ENCODE measurements at places on chromosomes 6 and 20.

GRCh38 chr6:160362556-160362955 lies 14.4 kb downstream of the SLC22A3 start:
- DNase-seq: no peak

DNA sequence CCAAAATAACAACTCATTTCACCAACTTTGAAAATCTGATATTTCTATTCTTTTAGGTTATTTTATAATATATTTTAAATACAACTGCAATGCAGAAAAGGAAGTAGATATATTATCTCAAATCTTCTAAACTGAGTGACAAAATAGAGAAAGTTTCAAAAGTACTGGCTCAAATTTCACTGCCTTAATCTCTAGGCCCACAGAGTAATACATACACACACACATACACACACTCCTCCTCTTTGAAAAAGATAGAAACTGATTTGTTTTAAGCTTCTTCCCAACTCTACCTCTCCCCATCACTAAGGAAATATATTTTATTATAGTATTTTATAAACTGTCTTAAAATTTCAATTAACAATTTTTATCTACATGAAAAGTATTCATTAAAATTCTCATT lies 36.2 kb downstream of the ARHGAP18 start:
- DNase-seq: no peak

DNA sequence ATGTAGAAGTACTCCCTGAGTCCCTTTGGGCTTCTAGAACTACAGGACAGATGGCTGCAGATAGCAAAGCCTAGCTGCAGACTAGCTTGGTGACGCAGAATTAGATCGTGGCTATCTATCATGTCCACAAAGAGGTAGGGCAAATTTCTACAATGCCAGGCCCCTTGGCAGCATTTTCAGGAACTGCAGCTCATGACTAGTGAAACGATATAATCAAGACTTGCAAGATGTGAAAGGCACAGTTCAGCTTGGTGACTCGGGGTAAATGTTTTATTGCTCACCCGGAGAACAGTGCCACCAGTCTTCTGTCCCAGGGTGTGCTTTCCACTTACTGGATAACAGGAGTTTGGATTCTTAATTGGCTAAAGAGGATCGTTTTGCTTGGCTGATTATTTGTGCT lies 108.7 kb upstream of the LY86 start:
- DNase-seq: no peak

DNA sequence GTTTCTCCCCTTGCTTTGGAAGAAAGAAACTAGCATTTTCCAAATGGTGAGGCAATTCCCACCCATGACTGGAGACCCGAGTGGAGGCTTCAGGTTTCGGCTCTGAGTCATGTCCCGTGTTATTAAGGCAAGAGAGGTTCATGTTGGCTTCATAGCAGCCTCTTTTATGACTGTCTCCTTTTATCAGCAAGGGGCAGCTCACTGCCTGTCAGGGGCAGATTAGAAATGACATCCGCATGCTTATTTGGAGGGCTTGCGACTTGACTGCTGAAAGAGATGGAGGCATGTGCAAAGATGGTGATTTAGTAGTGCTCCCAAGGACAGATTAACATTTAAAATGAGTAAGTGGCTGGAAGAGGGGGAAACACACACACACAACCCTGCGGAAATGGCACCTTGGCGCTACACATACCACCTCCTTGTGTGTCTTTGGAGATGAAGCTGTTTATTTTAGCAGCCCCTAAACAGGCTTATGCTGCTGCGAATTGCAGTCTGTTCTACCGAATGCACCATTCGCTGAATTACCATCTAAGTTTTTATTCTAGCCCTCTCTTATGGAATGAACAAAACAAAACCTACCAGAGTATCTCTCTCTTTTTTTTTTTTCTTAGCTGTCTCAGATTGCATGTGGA lies 52.1 kb upstream of the VSTM2L start:
- no peak for DNase-seq

GRCh38 chr20:57844626-57845596 lies 135.1 kb upstream of the PMEPA1 start:
- no peak for DNase-seq

DNA sequence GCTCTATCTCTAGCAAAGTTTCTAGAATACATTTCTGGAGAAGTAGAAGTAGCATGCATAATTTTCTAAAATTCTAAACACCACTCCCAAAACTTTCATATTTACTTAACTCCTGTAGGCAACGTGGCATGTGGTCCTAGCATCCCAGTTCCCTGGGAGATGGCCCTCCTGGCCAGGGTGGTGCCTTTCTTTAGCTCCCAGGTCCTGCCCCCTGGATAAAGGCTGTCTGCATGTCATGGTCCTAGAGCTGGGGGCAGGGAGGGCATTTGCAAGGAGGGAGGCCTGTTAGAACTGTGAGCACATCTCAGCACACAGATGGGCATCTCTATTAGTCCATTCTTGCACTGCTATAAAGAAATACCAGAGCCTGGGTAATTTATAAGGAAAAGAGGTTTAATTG lies 485.6 kb upstream of the SULF2 start:
- DNase-seq: no peak

- no peak for DNase-seq
Observed at GRCh38 chr20:3981132-3981452, 34.3 kb downstream of the RNF24 start.

DNA sequence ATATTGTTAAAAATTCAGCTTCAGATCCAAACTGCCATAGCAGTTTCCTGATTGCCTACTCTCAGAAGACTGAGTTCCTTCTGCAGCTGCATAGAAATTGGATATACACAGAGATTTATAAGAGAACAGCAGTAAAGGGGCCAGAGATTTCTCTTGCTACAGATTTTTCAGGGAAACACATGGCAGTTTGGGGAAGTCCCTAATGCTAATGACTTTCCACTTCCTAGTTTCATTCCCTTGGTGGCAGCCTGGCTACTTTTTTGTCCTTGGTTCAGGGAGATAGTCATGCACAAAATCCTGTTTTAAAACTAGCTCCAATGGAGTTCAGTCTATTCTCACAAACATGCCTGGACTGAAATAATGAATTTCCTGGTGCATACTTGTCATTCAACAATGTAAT lies 125.3 kb upstream of the PLCB4 start:
- DNase-seq: peak; percentile 29

DNA sequence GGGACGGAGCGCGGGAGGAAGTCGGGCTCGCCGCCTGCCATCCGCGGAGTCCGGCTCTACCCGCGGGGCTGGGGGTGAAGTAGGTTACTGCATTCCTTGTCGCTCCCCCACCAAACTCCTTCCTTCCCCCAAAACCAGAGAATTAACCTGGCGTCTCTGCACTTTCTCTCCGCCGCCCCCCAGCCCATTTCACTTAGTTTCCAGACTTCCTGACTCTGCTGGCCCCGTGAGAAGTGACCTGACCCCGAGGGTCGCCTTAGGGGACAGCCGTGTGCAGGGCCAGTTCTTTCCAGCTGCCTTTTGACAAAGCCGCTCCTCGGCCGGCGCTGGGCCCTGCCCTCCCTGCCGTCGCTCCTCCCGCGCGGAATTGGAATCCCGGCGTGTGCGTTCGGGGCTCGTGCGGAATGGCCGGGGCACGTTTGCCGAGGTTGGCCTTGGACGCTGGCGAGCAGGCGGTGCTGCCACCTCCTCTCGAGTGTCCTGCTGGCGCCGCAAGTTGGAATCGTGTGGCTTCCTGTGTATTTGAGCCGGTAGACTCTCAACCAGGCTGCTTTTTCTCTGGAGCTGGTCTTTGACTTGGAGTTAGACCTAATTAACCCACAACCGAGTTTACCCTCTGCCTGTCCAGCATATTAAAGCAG lies 650 bp downstream of the DCBLD1 start:
- no peak for DNase-seq

DNA sequence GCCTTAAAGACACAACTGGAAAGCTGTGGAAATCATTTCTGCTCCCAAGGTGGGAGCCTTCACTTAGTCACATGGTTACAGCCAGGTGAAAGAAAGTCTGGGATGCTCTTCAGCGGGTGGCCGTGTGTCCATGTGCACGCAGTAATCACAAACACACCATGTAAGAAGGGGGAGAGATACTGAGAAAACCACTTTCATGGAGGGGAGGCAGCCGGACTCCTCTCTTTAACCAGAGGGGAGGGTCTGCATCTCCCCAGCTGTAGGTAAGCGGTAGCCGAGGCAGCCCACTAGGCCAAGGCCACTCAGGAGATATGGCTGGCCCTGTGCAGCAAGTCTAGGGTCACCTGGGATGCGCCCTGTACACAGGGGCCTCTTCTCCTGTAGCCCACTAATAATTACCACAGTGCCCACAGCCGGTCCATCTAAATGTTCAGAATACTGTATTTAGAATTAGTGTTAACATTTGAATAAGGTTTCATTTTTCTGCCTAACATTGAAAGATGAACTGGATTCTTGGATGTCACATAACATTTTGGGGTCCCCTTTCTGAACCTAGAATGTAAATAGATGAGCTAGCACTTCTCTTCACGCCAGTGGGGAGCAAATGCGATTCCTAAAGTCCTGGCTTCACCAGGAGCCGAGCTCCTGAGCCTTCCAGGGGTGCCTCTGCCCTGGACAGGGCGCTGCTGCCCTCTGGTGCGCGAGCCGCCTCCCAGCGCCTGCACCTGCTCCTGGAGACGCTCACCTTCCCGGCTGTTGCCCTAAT lies 15.9 kb downstream of the GPR31 start:
- DNase-seq: no peak

DNA sequence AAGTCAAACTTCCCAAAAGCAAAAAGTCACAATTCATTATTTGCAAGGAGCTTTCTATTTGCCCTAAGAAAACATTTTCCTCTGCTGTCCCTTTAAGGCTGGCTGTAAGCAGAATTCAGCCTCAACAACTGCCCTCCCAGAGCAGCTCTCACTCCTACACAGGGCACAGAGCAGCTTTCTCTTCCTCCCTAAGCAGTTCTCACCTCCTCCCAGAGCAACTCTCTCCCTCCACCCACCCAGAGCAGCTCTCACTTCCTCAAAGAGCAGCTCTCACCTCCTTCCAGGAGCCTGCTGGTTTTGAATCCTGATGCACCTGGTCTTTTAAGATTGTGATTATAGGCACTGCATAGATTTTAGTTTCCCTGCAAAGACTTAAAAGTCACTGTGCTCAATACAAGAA lies 120.6 kb upstream of the TMEM181 start:
- DNase-seq: no peak

GRCh38 chr6:111850295-111850937 lies 22.8 kb downstream of the FYN start:
- no peak for DNase-seq

DNA sequence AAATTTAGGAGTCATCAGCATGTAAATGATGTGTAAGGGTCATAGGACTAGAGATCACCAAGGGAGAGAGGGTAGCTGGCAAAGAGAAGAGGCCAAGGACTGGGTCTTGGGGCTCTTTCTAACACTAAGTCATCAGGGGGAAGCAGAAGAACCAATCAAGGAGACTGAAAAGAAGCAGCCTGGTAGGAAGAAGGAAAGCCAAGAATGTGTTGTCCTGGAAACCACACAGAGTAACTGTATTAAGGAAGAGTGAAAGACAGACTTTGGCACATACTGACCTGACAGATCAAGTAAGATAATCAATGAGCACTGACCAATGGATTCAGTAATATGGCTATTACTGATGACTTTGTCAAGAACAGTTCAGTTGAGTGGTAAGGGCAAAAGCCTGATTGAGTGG lies 42.3 kb upstream of the LAMA4 start:
- no peak for DNase-seq

DNA sequence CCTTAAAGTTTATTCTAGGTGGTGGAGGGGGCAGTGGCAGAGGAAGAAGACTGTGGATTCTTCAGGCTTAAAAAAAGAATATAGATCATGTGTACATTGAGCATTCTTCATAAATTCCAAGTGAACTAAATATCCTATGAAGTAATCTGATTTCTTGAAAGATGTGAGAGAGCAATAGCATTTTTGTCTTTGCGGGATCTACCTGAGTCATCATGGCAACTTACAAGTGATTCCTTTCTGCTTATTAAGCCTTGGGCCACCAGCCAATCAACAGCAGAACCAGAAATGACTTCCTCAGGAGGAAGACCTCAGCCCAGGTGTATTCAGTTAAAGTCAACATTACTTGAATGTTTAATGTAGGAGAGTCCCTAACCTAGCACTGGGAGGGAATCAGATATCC lies 756.9 kb downstream of the TFAP2A start:
- DNase-seq: no peak

DNA sequence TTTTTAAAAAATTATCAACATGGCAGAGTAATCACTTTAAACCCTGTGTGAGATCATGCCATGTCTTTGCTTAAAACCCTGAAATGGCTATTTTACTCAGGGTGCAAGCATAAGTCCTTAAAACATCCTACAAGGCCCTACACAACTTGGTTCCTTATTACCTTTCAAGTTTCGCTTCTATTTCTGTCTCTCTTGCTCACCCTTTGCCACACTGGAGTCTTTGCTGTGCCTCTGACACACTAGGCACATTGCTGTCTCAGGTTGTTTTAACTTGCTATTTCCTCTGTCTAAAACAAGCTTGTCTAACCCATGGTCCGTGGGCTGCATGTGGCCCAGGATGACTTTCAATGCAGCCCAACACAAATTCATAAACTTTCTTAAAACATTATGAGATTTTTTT lies 55.6 kb downstream of the KIAA0408 start:
- no peak for DNase-seq

- peak; percentile 64 for DNase-seq
Observed at GRCh38 chr6:161406646-161407045, 132.8 kb upstream of the AGPAT4 start.

- no peak for DNase-seq
Observed at GRCh38 chr6:41306187-41306854, 19.8 kb upstream of the TREM1 start.

- DNase-seq: no peak
Observed at GRCh38 chr6:41332241-41332640, 3.2 kb upstream of the NCR2 start.

- no peak for DNase-seq
Observed at GRCh38 chr6:101102702-101103101, 221.6 kb upstream of the ASCC3 start.

DNA sequence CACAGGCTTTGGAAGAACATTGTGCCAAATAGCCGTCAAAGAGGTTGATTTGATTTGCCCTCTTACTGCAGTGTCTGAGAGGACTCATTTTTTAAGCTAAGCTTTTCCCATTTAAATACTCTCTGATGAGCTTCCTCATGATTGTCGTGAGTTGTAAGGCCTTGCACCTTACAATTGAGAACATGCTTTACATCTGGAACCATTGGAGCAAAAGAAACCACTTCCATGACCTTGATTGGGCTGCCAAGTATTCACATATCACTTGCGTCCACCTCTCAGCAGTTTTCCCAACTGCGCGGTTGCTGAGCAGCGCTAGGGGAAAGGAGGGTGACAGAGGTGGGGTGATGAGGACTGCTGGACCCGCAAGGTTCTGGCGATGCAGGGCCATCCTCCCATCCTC lies 12.3 kb upstream of the LBP start:
- no peak for DNase-seq

DNA sequence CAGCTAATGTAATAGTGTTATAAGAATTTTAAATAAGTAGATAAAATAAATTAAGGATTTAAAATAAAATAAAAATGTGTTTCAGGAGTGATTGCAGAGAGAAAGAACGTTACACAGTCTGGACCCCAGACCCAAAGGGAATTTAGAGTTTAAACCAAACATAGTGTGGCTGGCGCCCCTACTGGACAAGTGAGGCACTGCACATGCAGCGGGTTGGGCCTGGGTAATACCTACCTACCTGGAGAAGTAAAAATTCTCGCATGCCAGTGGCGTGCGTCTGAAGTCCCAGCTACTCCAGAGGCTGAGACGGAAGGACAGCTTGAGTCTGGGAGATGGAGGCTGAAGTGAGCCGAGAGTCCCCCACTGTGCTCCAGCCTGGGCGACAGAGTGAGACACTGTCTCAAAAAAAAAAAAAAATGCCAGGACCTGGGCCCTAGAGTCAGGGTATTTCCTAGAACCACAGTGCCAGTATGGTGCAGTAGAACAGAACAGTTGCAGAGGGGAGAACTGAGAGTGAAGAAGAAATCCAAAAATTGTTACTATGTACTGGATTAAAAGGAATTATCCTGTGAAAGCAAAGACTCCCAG lies 71.4 kb upstream of the TCF21 start:
- no peak for DNase-seq

Data from skin of body (tissue), 3 donors.